ENCODE measurements at places on chromosomes 2 and 18.

DNA sequence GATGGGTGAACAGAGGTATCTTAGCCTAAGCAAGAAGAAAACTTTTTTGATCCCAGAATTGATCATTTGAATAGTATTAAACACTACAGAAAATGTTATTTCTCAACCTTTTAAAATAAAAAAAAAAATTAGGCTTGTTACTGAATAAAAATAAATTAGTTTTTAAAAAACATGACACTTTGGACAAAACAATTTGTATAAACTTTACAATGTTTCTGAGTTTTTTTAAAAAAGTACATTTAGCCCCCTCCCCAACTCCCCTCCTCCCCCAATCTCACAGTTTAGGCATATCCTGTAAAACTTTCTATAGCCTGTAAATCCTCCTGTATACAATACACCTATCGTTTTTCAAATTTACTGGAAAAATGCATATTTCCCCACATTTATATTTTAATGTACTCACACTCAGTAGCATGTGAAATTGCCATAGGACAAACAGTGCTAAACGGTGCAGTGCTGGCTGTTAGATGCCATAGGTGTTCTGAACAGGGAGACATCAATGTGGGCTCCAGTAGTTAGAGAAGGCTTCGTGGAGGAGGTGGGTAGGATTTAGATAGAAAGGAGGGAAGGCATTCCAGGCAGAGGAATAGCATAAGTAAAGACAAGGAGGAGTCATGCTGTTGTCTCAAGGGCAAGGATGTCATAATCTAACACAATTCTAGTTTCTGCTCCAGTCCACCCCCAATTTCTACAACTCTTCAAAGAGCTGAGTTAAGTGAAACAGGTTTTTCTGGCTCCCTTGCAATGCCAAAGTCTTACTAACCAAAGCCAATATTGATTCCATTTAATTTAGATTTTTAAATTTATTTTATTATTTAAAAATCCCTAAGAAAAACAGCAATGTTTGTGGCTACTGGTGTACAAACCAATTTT is 50.9 kb downstream of the SP3 start:
- DNase-seq: no peak

- DNase-seq: no peak
Measured at GRCh38 chr2:99832926-99833325, 309.5 kb downstream of the AFF3 start.

GRCh38 chr18:617970-618504 is 21.2 kb downstream of the CLUL1 start:
- no peak for DNase-seq

GRCh38 chr2:161956738-161957137 is 117.3 kb downstream of the DPP4 start:
- no peak for DNase-seq

DNA sequence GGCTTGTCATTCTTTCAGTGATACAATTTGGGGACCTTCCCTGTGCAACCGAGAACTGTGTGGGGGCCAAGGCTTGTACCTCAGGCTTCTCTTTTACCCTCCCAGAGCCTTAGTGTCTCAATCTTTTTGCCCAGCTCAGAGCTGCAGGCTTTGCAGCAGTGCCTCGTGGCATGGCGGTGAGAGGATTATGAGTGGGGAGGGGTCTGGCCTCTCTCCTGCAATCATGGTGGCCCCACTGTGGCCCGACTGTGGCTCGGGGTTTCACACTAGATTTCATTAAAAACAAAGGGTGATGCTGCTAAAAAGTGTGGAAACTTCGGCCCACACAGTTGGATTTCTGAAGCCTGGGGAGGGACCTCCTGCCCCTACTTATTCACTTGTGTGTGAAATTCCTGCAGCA is 75.5 kb downstream of the CAPN13 start:
- no peak for DNase-seq

GRCh38 chr18:77650799-77651385 is 401.2 kb downstream of the GALR1 start:
- peak; percentile 32 for DNase-seq

- no peak for DNase-seq
Measured at GRCh38 chr18:46843372-46843771, 73.9 kb downstream of the PIAS2 start.

DNA sequence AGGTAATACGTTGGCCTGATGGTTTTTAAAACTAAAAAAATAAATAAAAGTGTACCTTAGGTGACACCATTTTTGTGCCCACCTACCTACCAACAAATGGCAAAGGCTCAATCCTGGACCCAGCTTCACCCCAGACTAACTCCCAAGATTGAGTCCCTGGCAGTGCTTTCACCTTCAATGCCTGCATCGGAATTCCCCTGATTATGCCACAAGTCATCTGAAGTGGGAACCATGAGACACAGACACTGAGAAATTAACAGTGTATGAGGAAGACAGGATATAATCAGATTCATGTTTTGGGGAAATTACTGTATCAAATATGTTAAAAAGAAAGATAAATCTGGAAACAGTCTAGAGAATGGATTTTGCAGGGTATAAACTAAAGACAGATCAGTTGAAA is 41.6 kb downstream of the ZBTB14 start:
- DNase-seq: no peak

- peak; percentile 80 for DNase-seq
Measured at GRCh38 chr2:23445450-23445868, 60.5 kb downstream of the KLHL29 start.

DNA sequence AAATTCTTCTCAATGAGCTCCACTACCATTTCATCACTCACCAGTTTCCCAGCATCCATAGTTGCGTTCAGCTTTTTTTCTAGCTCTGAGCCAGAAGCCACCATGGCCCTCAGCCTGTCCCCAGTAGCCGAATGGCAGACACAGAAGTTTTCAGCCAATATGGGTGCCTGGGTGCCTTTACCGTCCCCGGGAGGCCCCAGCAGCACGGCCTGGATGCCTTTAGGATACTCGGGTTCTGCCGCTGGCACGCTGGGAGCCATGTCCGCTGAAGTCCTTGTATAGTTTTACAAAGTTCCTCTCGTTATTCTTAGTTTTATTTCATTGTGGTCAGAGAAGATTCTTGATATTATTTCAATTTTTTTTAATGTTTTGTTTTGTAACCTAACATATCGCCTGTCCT is 187.2 kb downstream of the MEMO1 start:
- DNase-seq: no peak

- no peak for DNase-seq
Measured at GRCh38 chr2:153873052-153874048, 1.6 kb downstream of the GALNT13 start.

DNA sequence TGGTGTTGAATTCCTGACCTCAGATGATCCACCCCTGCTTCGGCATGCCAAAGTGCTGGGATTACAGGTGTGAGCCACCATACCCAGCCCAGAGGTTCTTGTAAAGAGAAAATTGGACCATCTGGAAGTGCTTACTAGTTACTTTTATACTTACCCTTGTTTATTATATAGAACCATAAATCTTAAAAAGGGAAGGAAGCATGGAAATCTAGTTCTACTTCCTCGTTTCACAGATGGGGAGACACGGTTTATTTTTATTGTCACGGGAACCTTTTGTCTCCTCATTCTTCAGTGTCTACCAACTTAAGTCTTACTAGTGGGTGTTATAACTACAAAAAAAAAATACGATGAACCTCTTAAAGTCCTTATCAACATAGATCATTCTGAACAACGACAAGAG is 45.8 kb upstream of the PDK1 start:
- DNase-seq: no peak

GRCh38 chr2:177298191-177298590 is 33.7 kb upstream of the NFE2L2 start:
- no peak for DNase-seq

DNA sequence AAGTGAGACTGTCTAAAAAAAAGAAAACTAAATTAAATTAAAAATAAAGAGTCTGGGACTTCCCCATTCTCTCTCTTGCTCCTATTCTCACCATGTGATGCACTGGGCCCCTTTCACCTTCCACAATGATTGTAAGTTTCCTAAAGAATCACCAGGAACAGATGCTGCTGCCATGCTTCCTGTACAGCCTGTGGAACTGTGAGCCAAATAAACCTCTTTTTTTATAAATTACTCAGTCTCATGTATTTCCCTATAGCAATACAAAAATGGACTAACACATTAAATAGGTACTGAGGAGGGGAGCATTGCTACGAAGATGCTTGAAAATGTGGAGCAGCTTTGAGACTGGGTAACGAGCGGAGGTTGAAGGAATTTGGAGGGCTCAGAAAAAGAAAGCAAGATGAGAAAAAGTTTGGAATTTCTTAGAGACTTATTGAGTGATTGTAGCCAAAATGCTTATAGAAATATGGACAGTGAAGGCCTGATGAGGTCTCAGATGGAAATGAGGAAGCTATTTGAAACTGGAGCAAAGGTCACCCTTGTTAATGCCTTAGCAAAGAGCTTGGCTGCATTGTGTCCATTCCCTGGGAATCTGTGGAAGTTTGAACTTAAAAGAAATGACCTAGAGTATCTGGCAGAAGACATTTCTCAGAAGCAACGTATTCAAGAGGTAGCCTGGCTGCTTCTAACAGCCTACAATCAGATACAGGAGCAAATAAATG is 128.7 kb downstream of the EIPR1 start:
- no peak for DNase-seq

All from fibroblast of skin of right biceps (primary cell).